ENCODE measurements at places on chromosomes 16 and 17.

DNA sequence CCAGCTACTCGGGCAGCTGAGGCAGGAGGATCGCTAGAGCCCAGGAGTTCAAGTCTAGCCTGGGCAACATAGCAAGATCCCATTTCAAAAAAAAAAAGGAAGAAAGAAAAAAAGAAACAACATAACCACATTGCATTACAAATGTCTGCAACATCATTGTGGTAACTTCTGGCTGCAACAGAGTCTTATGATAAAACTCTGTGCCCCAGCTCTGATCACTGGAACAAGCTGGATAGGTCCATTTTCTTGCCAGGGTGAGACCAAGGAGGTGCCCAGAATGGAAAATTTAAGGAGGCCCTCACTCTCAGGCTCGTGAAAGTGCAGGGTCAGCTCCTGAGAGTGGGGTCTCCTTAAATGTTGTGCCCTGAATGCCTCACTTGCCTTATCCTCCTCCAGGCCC, 37.8 kb upstream of the KDM8 start:
- DNase-seq = no peak

GRCh38 chr16:69717066-69717465, 9.3 kb downstream of the NQO1 start:
- DNase-seq = no peak

DNA sequence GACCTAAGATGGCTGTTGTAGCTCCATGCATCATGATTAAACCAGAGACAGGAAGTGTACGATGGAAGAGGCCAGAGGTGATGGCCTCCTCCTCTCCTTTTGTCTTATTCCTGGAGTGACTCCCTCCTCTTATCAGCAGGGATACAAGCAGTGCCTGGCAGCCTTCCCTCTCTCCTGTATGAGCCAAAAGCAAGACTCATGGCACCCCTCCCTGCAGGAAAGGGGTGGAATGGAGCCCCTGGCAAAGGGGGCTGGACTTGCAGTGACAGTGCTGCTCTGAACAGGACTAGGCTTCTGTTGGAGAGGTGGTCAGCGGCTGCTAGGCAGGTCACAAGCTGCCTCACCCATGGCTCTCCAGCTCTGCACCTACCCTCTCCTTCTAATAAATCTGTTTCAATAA, 8.4 kb downstream of the TXNL4B start:
- DNase-seq = no peak

DNA sequence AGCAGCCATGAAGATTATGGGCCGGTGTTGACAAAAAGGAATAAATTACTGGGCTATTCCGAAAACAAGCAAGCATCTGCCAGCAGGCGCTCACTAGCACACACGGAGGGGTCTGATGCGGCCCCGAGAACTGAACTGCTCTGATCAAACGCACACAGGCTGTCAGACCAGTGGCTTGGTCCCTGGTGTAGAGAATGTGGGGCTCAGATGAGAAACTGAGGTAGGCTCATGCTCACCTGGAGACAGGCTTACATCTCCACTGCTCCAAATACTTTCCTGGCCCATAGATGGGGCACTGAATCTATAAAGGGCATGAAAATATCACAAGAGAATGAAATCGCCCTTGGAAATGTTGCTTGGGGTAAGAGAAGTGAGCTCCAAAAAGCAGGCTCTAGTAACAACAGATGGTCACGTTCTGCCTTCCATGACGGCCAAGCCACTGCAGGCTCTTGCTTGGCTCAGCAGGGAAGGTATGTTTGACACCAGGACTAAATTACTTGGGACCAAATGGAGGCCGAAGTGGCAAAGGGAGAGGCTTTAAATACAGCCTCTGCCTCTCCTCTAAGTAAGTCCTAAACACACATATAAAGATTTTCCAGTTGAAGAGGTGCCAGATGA, 5.4 kb downstream of the ABR start:
- no peak for DNase-seq

GRCh38 chr17:48499735-48500434, 30.9 kb downstream of the HOXB1 start:
- DNase-seq = no peak

- DNase-seq = no peak
Observed at GRCh38 chr16:46873201-46873600, 11.0 kb upstream of the GPT2 start.

DNA sequence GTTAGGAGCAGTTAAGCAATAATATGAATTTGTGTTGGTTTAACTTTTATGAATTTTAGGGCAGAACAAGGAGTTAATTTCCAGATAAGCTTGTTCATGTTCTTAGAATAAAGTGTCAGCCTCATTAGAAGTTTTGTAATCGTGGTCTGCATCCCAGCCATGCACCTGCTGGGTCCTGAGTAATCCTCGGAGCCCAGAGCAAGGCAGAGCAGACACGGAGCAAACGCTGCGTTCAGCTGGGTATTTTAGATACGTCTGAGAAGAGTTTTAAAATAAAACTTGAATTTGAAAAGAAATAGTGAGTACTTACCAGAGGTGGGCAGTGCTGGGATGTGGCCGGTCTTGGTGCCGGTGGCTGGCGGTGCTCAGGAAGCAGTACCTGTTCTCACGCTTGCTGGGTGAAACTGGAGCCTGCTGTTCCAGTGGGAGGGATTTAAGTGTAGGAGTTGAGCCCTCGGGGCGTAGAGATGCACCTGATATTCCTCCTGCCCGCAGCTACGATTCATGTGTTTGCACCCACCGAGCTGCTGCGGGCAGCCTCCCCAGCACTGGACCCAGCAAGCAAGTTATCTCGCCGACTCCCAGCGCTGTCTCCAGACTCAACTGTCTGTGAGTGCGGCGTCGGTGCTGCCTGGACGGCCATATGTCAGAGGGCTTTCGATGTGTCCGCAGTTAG, at the start of gene ZNF750:
Gene ZNF750 (minus strand): TSS at position 406 of the 676 bp plus-strand sequence. CDS start 7,568 bp downstream, outside the sequence.
- no peak for DNase-seq

DNA sequence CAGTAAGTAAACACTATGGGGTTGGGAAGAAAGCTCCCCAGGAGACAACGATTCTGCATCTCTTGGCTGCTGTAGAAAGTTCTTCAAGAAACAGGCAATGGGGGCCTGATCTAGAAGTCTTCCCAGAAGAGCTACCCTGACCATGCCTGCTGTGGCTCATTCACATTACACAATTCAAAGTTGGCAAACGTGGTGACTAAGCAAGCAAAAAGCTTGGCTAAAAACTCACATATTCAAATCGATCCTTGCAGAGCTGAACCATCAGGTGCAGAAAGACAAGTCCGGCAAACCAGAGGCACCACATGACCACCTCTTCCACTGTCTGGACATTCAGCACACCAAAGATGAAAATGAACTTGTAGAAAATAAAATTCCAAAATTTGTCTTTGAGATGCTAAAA, 16.1 kb downstream of the AMFR start:
- no peak for DNase-seq

DNA sequence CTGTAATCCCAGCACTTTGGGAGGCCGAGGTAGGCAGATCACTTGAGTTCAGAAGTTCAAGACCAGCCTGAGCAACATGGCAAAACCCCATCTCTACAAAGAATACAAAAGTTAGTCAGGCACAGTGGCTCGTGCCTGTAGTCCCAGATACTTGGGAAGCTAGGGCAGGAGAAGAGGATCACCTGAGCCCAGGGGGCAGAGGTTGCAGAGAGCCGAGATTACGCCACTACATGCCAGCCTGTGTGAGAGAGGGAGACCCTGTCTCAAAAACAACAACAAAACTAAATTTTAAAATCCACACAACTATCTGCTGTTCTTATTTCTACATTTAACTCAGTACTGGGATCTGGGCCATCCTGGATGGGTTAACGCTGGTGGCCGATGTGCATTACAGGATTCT, 41.2 kb upstream of the ARL6IP1 start:
- DNase-seq = no peak

- no peak for DNase-seq
Observed at GRCh38 chr16:69039333-69039941, 66.0 kb upstream of the HAS3 start.

- no peak for DNase-seq
Observed at GRCh38 chr17:7146115-7146514, 31.5 kb upstream of the ASGR2 start.

DNA sequence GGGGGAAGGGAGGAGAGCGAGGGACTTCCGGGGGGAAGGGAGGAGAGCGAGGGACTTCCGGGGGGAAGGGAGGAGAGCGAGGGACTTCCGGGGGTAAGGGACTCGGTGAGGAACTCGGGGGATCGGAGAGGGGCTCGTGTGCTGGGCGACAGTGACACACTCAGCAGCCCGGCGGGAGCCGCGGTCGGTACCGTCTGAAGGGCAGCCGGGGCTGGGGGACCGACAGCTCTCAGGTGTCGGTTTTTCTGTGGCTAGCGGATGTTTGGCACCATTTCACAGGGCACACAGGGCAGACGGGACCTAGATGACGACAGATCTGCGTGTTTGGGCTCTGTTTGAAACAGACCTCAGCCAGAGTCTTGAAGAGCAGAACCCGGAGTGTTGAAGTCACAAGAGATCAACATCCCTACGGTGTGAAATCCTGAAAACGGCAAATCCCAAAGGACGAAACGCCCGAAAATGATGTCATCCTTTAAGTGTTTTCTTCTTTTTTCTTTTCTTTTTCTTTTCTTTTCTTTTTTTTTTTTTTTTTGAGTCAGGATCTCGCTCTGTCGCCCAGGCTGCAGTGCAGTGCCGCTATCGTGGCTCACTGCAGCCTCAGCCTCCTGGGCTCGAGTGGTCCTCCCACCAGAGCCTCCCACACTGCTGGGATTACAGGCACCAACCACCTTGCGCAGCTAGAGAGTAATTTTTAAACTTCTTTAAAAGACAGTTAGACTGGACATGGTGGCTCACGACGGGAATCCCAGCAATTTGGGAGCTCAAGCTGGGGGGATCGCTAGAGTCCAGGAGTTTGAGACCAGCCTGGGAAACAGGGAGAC, 23.9 kb downstream of the ZNF778 start:
- peak; percentile 41 for DNase-seq

DNA sequence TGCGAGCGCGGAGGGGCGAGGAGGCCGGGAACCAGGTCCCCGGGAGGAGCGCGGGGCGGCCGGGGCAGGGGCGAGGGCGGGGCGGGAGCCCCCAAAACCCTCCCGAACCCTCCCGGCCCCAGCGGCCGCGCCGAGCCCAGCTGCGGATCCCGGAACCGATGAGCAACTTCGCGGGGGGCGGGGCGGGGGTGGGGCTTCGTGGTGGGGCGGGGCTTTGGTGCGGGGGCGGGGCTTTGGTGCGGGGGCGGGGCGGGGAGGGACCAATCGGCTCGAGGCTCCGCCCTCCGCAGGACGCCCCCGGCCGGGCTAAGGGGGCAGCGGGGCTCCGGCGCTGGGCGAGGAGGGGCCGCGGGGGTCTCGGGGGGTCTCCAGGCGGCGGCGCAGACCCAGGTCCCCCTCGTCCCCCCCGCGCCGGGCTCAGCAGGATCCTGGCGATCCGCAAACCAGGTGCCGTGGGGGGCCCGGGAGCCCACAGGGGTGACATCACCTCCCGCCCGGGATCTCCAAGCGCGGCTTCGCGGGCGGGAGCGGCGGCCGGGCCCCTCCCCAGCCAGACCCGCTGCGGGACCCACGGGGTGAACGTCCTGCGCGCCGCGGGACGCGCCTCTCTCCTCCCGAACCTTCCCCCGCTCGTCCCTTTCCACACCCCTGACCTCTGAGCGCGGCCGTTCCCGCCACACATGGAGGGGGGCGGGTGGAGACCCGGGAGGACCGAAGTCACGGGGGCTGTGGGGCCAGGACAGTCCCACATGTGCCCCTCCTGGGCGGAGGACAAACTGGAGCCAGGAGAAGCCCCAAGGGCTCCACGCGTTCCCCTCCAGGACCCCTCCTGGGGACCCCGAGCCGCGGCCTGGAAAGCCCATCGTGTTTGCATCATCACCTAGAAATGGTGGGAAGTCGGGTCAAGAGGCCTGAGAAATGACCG, at the start of gene ABR:
Gene ABR (minus strand): TSS at position 164 of the 925 bp plus-strand sequence. CDS start 254 bp downstream, outside the sequence.
- DNase-seq = peak; percentile 36

- no peak for DNase-seq
Observed at GRCh38 chr17:29124135-29124924, 55.9 kb downstream of the MYO18A start.

DNA sequence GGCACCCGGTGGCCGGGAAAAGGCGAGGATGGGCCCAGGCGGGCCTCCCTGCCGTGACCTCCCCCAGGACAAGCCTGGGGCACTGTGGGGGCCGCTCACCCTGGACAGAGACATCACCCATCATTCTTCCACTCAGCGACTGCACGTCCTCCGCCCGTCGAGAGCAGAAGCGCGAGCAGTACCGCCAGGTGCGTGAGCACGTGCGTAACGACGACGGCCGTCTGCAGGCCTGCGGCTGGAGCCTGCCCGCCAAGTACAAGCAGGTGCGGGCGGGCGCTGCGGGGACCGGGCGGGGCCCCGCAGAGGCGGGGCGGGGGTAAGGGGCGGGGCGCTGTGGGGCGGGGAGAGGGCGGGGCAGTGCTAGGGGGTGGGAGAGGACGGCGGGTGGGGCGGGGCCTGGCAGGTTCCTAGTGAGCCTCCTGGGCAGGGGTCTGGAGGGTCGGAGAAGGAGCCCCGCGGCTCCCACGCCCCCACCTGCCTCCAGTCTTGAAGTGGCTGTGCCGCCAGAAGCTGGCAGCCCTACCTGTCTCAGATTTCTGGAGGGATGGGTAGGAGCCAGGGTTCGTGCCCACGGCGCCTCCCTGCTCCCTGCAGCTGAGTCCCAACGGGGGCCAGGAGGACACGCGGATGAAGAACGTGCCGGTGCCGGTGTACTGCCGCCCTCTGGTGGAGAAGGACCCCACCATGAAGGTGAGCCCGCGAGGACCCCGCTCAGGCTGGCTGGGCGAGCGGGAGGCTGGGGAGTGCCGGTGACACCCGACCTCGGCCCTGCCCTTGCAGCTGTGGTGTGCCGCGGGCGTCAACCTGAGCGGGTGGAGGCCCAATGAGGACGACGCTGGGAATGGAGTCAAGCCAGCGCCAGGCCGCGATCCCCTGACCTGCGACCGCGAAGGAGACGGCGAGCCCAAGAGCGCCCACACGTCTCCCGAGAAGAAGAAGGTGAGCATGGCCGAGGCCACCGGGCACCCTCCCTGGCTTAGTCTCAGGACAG, 7.5 kb downstream of the NME3 start:
- DNase-seq = no peak

- DNase-seq = no peak
Observed at GRCh38 chr16:87006021-87006420, 311.2 kb downstream of the C16orf95 start.

- DNase-seq = no peak
Observed at GRCh38 chr16:71709229-71709781, 15.2 kb downstream of the PHLPP2 start.

DNA sequence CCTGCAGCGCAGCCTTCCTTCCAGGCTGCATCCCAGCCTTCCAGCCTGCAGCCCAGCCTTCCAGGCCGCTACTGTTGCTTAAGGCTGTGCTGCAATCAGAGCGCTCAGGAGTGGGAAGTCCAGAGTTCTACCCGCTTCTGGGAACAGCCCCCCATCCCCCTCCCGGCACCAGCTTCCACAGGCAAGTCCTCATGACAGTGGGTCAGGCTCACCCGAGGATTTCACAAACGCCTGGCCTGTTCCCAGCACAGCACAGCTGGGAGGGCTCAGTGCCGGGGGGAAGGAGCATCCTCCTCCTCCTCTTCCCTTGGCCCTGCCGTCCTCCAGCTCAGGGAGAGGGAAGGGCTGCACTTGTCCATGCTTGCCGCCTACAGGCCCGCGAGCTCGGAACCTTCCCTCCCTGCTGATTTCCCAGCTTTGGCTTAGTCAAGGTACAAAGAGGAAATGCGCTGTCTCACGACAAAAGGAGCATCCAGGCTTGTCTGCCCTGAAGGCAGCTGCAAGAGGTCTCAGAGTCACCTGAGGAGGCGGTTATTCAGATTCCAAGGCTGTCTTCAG, 8.3 kb downstream of the SOCS3 start:
- DNase-seq = no peak

All from stimulated activated CD4-positive, alpha-beta T cell treated with anti-CD3 and anti-CD28 coated beads, Interleukin-1b, Interleukin-23, amount 100 ng/mL, for 1 hour (primary cell).